ENCODE measurements at places on chromosomes 12 and 14.

GRCh38 chr12:21129906-21130305 is 1.1 kb upstream of the SLCO1B1 start:
- no peak for DNase-seq

GRCh38 chr12:74647256-74647655 is 109.6 kb downstream of the ATXN7L3B start:
- no peak for DNase-seq

DNA sequence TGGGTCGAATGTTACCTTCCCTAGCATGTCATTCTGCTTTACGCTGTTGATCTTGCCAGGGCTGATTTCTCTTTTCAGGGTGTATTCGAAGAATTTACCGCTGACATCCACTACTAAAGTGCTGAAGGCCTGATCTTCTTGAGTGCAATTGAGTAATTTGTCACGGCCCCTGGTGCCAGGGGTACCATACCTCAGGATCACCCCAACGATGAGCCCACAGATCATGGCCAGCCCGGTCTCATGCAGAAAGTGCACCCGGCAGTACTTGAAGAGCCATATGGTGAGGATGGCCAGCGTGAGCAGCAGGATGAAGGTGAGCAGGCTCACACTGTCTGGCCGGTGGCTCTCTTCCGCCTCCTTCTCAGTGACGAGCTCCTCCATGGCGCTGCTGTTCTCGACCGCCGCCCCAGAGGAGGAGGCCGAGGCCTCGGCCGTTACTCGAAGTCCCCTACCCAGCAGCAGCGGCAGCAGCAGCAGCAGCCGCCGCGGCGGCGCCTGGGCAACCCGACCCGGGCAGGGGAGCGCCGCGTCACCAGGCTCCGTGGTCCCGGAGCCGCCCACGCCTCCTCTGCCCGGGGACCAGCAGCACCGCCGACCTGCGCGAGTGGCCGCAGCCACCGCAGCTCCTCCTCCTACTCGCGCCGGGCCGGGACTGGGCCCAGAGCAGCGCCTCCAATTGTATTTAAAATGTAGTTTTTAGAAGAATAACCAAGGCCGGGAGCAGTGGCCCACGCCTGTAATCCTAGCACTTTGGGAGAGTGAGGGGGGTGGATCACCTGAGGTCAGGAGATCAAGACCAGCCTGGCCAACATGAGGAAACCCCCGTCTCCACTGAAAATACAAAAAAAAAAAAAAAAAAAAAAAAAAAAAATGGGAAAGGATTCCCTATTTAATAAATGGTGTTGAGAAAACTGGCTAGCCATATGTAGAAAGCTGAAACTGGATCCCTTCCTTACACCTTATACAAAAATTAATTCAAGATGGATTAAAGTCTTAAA is 58.5 kb upstream of the TMPO start:
- no peak for DNase-seq

- no peak for DNase-seq
Measured at GRCh38 chr14:102891556-102891955, 30.9 kb upstream of the AMN start.

GRCh38 chr14:77659831-77660230 is 43.4 kb upstream of the SPTLC2 start:
- no peak for DNase-seq

GRCh38 chr12:127150028-127150427 is 1116.9 kb upstream of the TMEM132C start:
- DNase-seq: no peak
